Stimulated activated CD8-positive, alpha-beta memory T cell treated with anti-CD3 and anti-CD28 coated beads, Interleukin-15, amount 100 ng/mL, for 4 hours (primary cell): ENCODE measurements at places on chromosomes 6 and 20.

DNA sequence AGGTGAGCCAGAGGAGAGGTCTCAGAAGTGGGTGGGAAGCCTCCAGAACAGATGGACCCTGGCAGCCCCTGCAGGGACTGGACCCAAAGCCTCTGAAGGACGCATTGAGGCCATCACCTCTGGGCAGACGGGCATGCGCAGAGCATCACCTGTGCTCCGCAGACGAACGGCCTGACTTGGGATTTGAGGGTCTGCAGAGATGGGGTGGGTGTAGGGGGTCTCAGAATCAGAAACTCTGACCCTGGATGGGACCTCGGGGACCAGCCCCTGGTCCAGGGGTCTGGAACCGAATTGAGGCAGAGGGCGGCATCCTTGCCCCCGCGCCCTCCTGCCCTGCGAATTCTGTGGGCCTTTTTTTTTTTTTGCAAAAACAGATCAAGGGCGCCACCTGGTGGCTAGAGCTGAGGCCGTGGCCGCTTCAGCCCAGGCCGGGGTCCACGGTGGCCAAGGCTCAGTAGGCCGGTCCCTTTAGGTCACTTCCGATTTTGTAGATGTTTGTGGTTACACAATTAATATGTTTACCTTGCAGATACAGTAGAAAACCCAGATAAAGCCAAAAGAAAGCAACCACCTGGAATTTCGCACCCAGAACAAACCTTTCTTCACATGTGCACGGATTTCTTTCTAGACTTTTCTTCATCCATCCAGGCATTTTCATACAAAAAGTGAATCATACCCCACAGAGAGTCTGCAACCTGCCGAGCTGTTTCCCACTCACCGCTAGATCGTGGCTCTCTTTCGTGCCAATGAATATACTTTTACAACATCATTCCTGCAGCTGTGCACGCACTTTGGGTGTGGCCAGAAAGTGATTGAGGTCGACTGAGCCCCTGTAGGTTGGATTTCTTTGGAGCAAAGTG, 25.9 kb downstream of the ZBP1 start:
- no peak for DNase-seq

DNA sequence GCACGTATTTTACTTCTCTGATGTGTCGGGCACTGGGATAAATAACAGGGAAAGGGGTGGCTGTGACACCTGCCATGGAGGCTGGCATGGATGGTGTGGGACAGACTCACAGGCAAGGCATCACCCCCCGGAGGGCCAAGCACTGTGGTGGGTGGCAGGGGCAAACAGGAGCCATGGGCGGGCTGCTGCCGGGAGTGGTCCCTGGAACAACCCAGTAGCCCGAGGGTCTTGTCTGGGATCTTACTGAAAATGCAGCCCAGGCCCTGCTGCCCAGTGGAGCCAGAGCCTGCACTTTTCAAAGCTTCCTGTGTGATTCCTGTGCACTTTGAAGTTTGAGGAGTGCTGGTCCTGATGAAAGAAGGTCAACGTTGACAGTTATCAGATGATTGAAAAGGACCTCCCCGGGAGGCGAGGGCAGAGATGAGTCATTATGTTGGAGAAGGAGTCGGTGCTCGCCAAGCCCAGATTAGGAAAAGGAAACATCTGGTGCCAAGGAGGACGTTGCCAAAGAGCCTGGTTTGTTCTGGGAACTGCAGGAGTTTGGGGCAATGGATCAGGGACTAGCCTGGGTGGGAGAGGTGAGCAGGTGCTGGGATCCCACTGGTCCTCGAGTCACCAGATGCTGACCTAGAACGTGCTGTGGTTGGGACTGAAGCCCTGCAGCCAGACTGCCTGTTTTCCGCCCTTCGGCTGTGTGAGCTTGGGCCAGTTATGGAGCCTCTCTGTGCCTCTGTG, 130.0 kb upstream of the GGTLC1 start:
- DNase-seq, result no peak

GRCh38 chr6:20117474-20117873, 94.8 kb downstream of the MBOAT1 start:
- no peak for DNase-seq

DNA sequence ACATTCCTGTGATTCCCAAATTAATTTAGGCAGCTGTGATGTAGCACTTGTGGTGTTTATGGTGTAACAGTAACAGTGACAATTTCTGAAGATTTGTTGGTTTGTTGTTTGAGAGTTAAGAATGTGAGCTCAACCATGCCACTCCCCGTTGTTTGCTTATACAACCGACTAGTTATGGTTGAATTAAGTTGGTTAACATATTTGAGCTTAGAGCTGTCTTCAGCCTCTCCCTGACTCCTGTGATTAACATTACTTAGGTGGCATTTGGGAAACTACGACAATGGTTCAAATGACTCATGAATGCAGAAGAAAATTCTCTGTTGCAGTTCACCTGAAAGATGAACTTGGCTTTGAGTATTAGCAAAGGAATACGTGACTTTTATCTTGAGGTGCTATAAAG, 35.9 kb upstream of the PRL start:
- no peak for DNase-seq

- no peak for DNase-seq
These were observed 49.8 kb downstream of the ZDHHC14 start for GRCh38 chr6:157430834-157431233.

- DNase-seq, result no peak
These were observed 42.4 kb downstream of the TNFRSF21 start for GRCh38 chr6:47267301-47267700.

GRCh38 chr20:13147071-13147963, 73.8 kb upstream of the ISM1 start:
- no peak for DNase-seq

DNA sequence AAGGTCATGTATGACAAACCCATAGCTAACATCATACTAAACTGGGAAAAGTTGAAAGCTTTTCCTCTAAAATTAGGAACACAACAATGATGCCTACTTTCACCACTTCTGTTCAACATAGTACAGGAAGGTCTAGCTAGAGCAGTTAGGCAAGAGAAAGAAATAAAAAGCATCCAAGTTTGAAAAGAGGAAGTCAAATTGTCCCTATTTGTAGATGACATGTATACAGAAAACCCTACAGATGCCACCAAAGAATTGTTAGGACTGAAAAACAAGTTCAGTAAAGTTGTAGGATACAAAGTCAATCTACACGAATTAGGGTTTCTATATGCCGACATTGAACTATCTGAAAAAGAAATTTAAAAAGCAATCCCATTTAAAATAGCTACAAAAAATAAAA, 89.4 kb upstream of the GLP1R start:
- DNase-seq, result no peak

- no peak for DNase-seq
These were observed 60.0 kb downstream of the DNAH8 start for GRCh38 chr6:38774929-38775707.

DNA sequence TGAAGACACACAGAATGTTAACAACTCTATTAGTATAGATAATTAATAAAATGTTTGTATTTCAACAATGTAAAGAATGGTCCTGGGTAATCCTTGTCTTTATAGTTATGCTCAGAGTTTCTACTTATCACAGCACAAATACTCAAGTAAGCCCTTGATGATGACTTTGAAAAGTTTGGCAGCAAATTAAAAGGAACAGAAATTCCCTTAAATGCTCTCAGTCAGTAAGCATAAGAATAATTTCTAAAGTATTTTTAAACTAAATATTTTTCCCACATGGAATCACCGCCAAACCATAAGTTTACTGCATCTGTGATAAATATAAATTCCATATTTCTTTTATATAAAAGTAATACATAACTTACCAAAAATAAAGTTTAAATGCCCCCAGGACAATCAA, 96.1 kb downstream of the COL12A1 start:
- no peak for DNase-seq

DNA sequence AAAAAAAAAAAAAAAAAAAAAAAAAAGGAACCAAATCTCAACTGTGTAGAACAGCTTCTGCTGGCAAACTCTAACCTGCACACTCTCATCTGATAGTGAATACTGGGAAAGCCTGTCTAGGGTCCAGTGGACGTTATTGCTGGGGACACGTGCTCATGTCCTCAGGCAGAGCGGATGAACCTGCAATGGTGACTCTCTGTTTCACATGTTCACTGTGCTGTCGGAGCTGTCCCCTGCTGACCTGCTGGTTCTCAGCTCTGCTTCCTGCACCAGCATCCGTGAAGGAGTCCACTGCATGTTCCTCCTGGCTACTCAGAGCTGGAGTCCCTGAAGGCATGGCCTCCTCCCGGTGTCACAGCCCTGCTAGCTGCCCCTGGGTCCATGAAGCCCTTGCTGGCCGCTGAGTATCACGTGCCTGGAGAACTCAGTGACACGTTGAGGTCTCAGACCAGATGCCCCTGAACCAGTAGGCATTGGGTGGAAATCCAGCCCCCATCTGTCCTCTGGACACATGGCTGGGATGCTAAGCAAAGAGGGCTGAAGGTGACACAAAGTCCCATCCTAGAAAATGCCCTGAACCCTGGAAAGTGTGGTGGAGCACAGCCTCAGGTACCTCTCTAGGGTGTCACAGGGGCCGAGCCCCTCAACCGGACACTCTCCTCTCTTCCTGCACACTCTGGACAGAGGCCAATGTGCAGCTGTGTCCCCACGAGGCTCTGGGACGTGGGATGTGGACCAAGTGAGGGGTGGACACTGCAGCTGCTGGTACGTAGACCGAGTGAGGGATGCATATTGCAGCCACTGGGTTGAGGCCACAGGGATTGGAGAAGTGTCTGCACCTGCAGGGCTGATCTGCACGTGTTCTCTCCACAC, 54.9 kb upstream of the FRMD1 start:
- no peak for DNase-seq

DNA sequence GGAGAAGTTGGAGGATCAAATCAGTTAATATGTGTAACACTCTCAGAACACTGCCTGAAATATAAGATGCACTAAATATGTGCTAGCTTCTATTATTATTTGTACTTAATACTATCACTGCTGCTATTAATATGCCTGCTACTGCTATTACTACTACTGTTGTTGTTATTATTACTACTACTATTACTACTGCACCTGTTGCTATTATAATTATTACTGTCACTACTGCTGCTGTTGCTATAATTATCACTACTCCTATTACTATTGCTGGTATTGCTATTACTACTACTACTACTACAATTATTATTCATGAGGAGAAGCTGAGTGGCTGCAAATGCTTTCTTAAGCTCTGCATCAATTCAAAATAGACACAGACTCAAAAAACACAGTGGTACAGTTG, 16.7 kb upstream of the SSTR4 start:
- DNase-seq, result no peak

GRCh38 chr6:14857001-14857400, 388.9 kb upstream of the JARID2 start:
- DNase-seq, result no peak

- no peak for DNase-seq
These were observed 180.9 kb downstream of the ARID1B start for GRCh38 chr6:156957931-156958547.

DNA sequence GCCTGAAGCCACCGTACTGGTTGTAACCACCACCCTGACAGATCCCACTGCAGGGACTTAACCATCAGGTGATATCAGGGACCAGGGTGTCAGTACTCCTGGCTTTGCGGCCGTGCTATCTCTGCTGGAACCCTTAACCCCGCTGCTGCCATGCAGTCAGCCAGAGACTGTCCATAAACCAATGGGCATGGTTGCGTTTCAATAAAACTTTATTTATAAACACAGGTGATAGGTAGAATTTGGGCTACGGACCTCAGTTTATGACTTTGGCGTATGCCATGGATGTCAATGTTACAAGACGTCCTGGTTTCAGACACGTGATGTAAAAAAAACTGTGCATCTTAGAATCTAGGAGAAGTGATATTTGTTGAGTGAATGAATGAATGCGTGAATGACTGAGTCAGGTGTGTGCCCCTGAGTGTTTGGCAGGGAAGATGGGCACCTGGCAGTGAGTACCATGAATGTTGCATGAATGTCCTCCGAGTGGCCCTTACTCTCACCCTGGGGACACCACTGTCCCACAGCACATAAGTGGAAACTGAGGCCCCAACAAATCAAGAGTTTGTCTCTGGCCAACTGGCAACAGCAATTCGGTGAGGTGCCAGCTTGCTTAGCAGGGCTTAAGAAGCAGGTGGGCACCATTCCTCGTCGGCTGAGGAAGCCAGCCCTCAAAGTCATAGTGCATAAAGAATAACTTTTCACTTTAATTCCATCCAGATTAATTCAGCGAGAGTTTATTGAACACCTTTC, 64.0 kb upstream of the APCDD1L start:
- DNase-seq, result no peak

GRCh38 chr6:40705354-40705753, 118.2 kb upstream of the LRFN2 start:
- no peak for DNase-seq

DNA sequence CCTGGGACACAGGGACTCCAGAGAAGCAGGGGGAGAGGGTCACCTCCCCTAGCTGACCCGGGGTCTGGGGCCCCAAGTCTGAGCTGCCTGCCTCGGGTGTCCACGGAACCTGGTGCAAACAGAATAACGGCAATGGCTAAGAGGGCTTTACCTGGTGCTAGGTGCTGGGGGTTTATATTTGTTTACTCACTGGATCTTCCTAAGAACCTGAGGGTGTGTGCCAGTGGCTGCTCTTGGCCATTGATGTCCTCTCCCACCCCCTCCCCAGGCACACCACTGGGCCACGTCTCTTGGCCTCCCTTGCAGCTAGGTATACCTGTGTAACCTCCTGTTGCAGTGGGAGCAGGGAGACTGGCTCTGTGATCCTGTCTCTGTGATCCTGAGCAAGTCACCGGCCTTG, 157.9 kb upstream of the MLN start:
- no peak for DNase-seq

DNA sequence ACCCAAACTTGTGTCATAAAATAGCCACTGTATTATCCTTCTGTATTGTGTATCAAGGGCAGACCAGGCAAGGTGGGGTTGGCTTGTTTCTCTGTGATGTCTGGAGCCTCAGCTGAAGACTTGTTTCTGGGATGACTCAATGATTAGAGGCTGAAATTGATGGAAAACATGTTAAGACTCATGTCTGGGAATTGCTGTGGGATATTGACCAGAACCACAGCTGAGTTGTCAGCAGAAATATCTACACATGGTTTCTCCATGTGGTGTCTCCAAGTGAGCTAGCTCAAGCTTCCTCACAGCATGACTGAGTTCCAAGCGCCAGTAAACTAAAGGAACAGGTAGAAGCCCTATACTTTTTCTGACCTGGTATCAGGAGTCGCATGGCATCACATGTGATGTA, 128.5 kb upstream of the SYNDIG1 start:
- DNase-seq, result no peak

DNA sequence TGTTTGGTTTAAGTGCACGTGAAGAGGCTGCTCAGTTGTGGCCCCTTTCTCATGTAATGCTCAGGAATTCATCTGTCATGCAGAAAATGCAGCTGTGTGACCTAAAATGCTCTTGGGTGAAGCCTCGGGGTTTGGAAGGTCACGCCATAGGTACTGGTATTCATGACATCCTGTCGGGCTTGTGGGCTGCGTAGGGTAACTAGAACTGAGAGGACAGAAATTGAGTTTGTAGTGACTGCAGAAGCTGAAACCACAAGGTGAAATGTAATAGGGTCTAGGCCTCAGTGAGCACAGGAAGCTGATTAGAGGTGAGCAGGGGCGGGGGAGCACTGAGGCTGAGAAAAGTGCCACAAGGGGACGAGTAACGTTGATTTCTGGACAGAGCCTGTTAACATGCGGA, 128.8 kb downstream of the SOBP start:
- peak; percentile 11 for DNase-seq

GRCh38 chr20:15708984-15709598, 864.2 kb downstream of the KIF16B start:
- DNase-seq, result no peak

- no peak for DNase-seq
These were observed 16.2 kb upstream of the TGM2 start for GRCh38 chr20:38181207-38181801.

- no peak for DNase-seq
These were observed 129.1 kb downstream of the TNFRSF21 start for GRCh38 chr6:47180633-47181032.

- no peak for DNase-seq
These were observed 28.6 kb upstream of the GTSF1L start for GRCh38 chr20:43755390-43755789.
